CD4-positive, alpha-beta T cell (primary cell): ENCODE measurements at places on chromosomes 13 and 19.

DNA sequence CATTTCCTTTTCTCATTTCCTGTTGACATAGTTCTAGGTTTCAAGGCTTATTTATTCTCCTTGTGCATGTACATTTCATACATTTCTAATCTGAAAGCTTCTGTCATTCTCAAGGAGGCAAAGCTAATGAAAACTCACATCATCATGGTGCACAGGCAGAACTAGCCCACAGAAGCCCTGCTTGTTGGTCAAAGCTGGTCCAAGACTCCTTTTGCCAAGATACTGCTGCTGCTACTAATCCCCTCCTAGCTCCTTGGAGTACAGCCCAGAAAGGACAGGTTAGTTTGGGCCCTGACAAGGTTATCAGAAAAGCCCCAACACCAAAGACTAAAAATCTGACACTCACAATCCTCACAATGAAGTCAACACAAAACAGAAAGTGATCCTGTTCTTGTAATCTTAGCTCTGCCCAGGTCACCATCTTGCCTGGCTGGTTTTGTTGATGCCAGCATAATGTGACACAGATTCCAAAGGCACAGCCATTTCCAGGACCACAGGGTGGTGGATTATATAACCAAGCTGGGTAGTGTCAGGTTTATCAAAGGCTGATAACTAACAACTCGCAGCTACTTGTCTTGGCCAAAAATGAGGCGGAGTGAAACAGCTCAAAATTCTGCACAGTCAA, 417.4 kb downstream of the NDFIP2 start:
- no peaks in the 10 kb centered on the region for H3K4me1 ChIP-seq
- DNase-seq, result no peak
- H3K27me3 ChIP-seq, result no peaks in the 10 kb centered on the region
- H3K4me3 ChIP-seq, result no peak overlapping the region

- H3K36me3 ChIP-seq, result no peaks in the 10 kb centered on the region
- DNase-seq, result no peak
- no peaks in the 10 kb centered on the region for H3K27me3 ChIP-seq
- no peak overlapping the region for H3K4me3 ChIP-seq
- no peaks in the 10 kb centered on the region for H3K4me1 ChIP-seq
Observed at GRCh38 chr19:27962264-27962663, 1250.7 kb downstream of the UQCRFS1 start.

DNA sequence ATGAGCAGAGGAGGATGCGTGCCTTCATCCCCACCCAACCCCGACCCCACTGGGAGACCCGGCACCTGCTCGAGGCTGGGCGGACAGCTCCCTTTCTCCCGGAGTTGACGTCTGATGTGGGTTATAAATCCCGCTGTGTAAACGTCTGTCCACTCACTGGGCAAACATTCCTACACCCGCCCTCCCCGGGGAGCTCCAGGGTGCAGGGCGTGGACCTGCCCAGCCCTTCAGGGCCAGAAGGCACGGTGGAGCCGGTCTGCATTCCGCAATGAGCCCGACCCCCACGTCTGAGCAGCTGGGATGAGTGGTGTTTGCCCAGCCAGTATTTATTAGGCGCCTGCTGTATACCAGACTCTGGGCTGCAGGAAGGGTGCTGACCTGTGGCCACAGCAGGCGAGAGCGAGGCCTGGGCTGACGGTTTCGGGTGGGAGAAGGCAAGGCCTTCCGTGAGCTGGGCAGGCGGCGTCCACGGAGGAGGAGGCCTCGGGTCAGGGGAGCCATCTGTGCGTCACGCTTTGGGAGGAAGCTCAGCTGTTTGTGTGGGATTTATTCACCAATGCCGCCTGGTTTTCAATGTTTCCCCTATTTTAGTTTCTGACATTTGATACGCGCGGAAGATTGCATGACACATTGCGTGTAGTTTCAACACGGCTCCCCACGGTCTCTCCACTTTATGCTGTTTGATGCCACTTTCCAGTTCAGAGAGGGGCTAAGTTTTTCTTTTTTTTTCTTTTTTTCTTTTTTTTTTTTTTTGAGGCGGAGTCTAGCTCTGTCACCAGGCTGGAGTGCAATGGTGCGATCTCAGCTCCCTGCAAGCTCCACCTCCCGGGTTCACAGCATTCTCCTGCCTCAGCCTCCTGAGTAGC, 2.0 kb downstream of the MISP start:
- no peak overlapping the region for H3K4me3 ChIP-seq
- H3K36me3 ChIP-seq, result no peaks in the 10 kb centered on the region
- H3K27me3 ChIP-seq, result peaks cover 4% of the 10 kb centered on the region
- no peak overlapping the region for H3K27ac ChIP-seq
- no peaks in the 10 kb centered on the region for H3K4me1 ChIP-seq

DNA sequence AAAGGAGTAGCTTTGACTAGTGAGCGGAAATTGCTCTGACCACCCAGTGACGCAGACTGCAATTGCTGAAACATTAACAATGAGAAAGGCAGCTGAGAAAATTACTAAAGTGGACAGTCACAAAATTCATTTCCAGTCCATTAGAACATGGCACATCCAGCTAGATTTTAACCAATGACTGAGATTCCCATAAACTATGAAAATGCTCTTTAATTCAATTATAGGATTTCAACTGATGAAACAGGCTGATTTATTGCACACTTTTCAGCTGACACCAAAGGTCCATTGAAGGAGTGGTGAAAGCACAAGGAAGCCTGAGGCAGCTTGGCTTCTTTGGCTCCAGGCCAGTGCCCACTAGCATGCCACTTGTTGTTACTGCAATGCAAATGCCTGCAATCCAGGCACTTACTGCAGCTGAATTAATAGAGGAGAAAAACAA, 933.4 kb downstream of the SLITRK6 start:
- no peak overlapping the region for H3K27ac ChIP-seq
- no peaks in the 10 kb centered on the region for H3K4me1 ChIP-seq
- no peak for DNase-seq
- no peaks in the 10 kb centered on the region for H3K36me3 ChIP-seq
- no peak overlapping the region for H3K4me3 ChIP-seq
